ENCODE measurements at places on chromosomes 6 and 20. TPM values are rescaled to one million over a fixed set of nuclear protein-coding genes. Genes with fewer than 3 reads are reported as not detected.

GRCh38 chr6:13668291-13668928 lies 43.2 kb downstream of the RANBP9 start:
- DNase-seq: no peak

ZSCAN26 gene
- 19.3 TPM for total RNA-seq

LY6G6D gene
- total RNA-seq: not detected

GRCh38 chr6:139708337-139709199 lies 334.1 kb upstream of the CITED2 start:
- no peak for DNase-seq

GRCh38 chr6:35474942-35475570 lies 6.9 kb downstream of the RPL10A start:
- DNase-seq: no peak

DNA sequence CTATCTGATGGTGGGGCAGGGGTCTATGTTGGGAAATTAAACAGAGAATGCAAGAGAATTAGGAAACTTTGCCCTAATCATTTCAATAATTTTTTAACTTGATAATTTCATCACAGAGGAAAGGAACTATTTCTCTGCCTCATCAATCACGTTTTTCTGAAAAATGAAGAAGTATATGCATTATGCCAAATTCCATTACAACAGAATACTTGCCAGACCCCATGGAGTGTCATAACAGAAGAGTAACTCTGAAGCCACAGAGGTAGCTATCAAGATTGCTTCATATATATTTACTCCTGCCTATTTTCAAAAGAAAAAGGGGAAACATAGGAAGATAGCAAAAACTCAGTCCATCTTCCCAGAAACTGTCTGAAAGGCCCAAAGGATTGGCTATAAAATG lies 5.7 kb upstream of the USP49 start:
- DNase-seq: no peak

ASIP gene
- 3.0 TPM for total RNA-seq

GRCh38 chr6:55675941-55676340 lies 96.9 kb upstream of the HMGCLL1 start:
- DNase-seq: no peak

GRCh38 chr6:159443417-159443920 lies 249.6 kb downstream of the SOD2 start:
- no peak for DNase-seq

BPIFA1 gene
- not detected for total RNA-seq

RIN2 gene
- 94.9 TPM for total RNA-seq

PARD6B gene
- 5.7 TPM for total RNA-seq

Data from sciatic nerve (tissue), 2 donors.